IPS-NIHi11 (cell line): ENCODE measurements at places on chromosomes 12 and 14.
A peak's percentile ranks its signal among the peaks of the same experiment; 100 is the strongest.

GRCh38 chr14:86035882-86036281, 505.9 kb downstream of the FLRT2 start:
- peak; percentile 59 for DNase-seq

DNA sequence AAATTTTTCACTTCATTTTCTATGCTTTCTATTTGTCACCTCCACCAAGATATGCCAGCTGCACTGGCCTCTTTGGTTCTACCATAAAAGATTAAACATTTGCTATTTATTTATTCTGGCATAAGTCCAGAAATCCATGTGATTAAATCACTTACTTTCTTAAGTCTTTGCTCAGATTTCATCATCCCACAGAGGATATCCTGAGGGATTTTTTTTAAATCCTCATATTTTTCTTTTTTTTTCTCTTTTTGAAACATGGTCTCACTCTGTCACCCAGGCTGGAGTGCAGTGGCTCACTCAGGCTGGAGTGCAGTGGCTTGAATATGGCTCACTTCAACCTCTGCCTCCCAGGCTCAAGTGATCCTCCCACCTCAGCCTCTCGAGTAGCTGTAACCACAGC, 645.4 kb upstream of the ATXN7L3B start:
- no peak for DNase-seq

- peak; percentile 85 for DNase-seq
Observed at GRCh38 chr12:49342066-49342913, 4.4 kb upstream of the DNAJC22 start.

DNA sequence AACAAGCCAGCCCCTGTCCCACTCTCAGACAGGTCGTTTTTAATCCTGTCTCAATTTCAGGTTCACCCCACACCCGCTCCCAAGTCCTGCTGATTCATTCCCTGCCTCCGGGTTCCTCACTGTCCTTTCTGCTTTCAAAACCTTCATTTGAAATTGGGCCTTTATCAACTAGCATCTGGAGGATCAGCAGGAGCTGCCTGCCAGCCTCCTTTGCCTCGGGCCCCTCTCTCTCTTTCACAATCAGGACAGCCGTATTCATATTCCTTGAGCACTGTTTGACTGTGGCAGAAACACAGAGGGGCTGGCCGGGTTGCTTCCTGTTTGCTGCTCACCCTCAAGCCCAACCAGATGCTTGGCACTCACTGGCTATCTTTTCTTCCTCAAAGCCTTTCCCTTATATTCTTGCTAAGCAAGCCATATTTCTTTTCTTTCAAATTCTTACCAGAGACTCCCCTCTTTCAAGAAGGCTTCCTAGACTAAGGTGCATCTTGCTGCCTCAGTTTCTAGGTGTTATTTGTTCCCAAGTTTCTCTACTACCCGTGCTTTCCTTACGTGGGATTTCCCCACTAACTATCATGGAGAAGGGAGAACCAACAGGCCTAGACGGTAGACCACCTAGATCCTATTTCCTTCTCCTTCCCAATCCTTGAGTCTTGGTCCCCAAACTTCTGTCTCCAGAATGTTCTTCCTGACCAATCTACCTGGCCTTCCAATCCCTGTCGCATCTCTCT, 3.0 kb downstream of the GALNT6 start:
- no peak for DNase-seq

DNA sequence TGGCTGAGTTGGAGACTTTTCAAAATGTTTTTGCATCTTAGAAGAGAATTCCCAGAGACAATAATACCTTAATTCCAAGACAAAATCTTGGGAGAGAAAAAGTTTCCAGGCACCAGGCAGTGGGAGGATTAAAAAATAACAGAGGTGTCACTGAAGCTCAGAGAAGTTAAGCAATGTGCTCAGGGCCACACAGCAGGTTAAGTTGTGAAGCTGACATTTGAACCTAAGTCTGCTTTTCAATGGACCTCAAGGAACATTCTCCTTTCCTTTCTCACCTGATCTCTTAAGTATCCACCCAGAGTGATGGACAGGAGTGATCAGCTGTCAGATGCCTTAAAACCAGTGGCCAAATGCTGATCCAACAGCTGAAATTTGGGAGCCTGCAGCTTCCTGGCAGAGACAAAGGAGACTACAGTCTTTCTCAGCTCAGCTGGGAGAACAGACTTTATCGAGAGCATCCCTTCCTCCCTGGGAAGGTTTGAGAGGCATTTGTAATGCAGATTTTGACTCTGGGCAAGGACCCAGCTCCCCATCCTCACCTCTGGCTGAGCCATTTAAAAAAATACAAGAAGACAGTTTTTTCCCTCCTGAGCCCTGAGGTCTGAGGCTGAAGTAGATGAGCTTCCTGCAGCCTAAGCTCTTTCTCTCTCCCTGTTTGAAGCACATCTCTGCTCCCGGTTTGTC, 174.9 kb upstream of the RPH3A start:
- peak; percentile 77 for DNase-seq

- no peak for DNase-seq
Observed at GRCh38 chr12:94730847-94731246, 80.5 kb upstream of the TMCC3 start.

- DNase-seq = no peak
Observed at GRCh38 chr14:75435473-75435872, 7.7 kb downstream of the JDP2 start.

- no peak for DNase-seq
Observed at GRCh38 chr14:52463375-52463774, 88.9 kb downstream of the TXNDC16 start.

DNA sequence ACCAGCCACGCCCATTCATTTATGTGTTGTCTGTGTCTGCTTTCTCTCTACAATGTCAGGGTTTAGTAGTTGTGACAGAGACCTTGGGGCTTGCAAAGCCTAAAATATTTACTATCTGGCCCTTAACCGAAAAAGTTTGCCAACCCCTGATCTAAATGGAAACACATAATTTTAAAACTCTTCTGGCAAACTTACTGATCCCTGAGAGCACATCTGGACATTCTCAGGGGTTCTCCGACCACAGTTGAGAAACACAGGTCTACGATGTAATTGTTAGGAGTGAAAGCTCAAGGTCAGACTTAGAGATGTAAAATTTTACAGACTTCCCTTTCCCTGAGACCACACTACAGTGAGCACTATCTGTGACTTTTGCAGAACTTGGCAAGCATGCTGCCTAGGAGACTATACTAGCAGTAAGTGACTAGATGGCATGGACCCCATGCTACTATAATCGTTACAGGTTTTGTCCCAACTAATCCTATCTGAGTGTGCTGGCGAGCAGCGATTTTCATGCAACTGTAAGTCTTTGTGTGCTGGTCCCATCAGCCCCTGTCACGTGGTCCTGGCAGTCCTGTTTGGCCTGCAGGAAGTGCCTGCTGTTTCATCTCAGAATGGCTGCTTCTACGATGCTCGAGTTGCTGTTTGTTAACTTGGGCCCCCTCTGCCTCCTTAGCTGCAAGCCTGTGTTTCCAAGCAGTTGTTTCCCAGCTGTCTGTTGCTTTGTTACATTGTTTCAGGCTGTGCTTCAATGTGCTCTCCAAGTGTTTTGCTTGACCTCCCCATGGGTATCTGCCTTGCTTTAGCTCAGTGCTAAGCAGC, 21.6 kb downstream of the TMTC2 start:
- peak; percentile 65 for DNase-seq

DNA sequence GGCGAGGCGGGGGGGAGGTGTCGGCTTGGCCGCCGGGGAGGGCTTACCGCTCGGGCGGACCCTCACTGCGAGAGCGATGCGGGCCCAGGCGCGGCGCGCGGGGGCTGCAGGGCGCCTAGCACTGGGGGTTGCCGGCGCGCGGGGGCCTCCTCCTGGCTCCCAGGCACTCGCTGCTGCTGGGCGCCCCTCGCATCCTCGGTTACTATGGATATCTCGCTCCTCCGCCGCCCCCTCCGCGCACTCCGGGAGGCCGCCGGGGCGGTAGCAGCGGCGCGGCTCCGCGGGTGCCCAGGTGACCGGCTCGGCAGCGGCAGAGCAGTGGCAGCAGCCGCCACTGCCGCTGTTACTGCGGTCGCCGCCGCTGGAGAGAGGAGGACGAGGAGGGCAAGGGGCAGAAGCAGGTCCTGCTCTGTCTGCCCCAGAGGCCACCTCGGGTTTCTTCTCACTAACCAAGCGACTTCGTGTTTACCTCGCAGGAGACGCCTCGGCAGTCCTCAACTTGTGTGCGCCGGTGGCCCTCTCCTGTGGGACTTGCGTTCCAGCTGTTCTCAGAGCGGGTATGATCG, 250.1 kb downstream of the APAF1 start:
- DNase-seq = peak; percentile 66

- DNase-seq = no peak
Observed at GRCh38 chr12:5189173-5189572, 145.5 kb downstream of the KCNA5 start.

DNA sequence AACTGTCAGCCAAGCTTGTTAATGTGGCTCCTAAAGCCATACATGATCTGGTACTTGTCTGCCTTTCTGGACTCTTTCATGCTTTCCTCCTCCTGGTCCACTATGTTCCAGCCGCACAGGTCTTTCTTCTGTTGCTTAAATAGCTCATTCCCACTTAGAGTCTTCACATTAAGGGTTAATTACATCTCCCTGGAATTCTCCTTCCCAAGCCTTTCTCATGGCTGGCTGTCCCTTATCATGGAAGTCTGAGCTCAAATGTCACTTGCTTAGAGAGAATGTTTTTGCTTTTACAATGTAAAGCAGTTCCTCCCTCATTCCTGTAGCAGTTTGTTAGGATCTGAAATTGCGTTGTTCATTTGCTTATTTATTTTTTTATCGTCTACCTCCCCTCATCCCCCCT, 199.6 kb downstream of the TRHDE start:
- DNase-seq = peak; percentile 10

- DNase-seq = no peak
Observed at GRCh38 chr12:106296179-106296877, 6.2 kb upstream of the TCP11L2 start.

- no peak for DNase-seq
Observed at GRCh38 chr14:90297876-90298629, 33.7 kb downstream of the NRDE2 start.

DNA sequence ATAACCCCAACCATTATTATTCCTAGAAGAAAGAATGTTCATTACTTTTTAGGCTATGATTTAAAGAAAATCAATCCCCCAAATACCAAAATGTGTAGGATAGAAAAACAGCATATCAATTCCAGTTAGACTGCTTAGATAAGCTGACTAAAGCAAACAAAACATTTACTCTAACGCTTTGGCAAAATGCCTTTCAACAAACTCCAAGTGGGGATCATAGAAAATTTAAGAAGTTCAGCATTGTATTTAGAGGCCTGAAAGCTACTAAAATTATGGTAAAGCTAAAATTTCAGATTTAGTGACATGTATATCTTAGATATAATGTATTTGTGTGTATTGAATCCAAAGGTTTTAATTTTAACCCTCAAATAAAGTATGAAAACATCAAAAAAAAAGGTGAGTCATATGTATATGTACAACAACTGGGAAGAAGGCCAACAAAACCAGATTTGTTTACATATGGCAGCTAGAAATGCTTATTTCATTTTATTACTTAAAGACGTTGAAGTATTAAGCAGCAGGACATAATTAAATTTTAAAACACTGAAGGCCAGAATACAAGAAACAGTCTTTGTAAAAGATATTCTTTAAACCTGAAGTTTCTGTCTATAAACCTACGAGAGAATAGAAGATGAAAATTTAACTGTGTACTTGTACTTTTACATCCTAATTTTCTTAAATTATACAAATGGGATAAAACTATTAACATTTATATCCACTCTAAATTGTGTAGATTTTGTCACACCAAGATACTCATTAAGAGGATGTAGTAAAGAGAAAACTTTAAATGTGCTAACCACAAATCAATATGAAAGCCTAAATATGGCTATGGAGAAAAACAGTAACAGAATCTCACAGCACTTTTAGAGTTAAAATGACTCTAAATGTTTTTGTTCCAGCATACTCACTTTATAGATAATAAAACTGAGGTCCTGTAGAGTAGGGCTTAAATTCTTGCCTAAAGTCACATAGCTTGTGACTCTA, 71.4 kb downstream of the SLC41A2 start:
- no peak for DNase-seq

DNA sequence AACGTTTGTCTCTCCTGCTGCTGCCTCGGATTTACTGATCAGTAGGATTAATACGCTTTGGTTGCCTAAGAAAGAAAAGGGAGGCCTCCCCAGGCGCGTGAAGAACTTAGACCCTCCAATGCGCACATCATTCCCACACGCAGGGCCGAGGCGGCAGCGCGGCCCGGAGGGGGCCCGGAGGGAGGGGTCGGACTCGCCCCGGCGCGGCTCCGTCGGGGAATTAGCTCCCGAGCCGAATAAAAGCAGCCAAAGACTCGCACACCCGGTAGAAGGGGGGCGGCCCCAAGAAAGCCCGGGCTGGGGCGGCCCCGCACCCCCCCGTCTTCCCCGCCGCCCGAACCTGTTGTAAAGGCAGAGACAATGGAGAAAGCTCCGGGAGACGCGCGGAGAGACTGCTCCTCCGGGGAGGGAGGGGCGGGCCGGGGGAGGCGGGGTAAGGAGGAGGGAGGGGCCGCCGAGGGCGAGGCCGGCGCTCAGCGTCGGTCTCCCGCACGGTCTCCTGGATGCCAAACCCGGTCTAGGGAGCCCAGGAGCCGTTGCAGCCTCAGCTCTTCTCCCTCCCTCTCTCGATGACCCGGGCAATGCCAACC, at the start of gene NELL2:
Gene NELL2 (minus strand): TSS at position 362 of the 590 bp plus-strand sequence. CDS start 446 bp downstream, outside the sequence.
- peak; percentile 93 for DNase-seq

DNA sequence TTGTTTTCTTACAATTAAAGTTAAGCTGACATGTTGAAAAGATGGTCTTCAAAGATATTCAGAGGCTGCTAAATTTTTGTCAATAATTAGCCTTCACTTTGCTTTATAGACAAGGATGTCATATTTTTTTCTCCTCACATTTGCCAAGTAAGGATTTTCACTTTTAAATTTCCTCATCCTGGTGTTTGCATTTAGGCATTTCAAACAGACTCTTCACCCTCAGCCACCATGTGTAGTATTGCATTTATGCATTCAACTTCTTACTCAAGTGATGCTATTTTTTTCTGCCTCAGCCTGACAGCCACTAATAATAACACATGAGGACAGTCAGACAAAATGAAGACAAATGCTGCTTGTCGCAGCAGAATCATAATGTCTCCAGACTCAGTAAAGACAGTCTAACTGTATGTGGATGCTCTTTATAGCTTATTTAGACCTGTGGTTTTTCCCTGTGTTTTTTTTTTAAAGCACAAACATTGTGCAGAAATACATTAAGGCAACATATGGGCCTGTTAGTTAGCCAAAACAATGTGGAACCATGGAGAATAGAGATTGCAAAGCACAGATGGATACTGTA, 481.5 kb downstream of the NPAS3 start:
- DNase-seq = no peak

- peak; percentile 9 for DNase-seq
Observed at GRCh38 chr12:81207173-81207572, 129.3 kb downstream of the ACSS3 start.

DNA sequence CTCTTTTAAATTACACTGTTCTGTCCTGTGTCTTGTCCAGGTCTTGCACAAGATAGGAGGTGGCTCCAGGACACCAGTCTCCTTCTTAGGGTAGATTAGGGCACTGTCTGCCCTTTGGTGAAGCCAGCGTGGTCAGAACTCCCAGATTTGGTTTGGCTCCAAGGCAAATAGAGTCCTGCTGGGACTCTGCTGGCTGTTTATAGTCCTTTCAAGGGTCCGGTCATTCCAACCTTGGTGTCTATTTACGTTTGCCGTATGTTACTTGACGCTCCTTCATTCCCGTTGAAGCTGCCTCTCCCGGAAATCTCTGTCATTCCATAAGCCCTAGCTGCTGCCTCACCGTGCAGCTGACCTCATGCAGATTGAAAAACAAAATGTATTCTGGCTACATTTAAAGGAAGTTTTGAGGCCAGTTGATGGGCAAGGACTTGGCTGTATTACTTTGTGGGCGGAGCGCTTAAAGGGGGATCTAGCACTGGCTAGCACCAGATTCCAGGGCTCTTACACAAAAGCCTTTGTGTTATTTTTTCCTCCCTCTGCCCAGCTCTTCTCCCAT, 180.6 kb downstream of the AKAP6 start:
- DNase-seq = peak; percentile 27
